ENCODE measurements at places on chromosomes 3 and 15.

DNA sequence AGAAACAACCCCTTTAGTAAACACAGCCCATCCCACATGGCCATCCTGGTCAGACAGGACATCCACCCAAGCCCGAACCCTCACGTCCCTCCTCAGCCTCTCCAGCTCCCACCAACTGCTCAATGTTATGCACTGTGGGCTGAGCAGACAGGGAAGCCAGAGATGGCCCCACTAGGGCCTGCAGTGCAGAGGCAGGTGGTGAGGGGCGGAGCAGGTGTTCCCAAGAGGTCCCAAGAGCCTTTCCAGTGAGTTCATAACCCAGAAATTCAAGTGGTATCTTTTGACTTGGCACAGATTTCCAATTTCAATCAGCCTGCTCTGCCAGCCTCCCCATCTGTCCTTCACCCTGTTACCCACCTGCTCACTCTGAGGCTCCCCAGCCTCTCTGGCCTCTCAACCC, 130.3 kb downstream of the LIPC start:
- peak; percentile 60 for DNase-seq

- no peak for DNase-seq
Measured at GRCh38 chr3:198112031-198112430, 152.0 kb downstream of the LMLN start.

DNA sequence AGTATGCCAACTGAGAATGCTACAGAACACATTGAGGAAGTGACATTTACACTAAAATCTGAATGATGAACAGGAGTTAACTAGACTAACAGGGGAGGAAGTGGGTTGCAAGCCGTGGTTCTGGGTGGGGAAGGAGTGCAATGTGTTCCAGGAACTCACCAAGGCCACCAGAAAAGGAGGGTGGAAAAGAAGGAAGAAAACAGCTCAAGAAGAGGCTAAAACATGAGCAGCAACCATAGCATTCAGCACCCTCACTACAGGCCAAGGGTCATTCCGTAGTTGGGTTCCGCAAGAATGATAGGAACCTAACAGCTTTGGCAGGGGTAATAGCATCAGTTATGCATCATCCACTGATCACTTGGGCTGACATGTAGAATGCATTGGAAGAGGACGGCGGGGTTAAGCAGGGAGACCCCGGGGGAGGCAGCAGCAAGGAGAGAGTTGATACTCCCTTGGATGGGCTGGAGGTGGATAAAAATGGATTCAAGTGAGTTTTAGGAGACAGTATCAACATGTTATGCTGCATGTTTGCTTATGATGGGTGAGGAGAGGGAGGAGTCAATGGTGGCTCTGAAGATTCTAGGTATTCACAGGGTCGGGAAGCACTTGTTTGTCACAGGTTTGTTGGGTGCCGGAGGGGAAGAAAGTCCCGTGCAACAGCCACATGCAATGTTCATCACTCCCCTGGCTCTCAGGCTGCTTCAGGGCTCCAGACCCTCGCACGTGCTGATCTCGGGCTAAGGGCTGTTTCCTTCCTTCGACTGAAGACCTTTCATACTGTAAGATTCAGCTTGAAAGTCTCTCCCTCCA, 53.2 kb downstream of the LIPC start:
- no peak for DNase-seq

DNA sequence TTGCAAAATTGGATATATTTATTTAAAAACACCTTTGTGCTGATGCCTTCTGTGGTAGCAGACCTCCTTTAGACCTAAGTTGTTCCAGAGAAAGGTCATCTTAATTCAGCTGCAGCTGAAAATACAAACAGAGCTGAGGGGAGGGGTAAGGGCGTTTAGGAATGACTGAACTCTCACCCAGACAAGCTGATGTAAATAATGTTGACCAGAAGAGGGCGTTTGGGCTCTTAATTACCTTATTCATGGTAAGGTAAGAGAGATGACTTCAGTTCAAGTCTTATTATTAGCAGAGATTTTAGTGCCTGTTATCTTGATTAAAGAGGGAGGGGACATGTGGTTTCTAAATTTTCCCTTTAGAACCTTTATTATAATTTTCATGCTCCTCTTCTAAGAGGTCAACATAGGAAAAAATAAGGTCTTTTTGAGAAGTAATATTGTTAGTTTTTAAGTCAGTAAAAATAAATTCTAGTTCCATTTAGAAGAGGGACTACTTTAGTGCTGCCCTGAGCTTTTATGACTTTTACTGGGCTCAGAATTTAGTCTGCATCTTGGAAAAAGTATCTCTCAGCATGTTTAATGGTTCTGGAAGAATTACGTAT, 46.3 kb downstream of the GPR171 start:
- DNase-seq = peak; percentile 8

GRCh38 chr3:54817628-54818027, 110.2 kb downstream of the LRTM1 start:
- no peak for DNase-seq

DNA sequence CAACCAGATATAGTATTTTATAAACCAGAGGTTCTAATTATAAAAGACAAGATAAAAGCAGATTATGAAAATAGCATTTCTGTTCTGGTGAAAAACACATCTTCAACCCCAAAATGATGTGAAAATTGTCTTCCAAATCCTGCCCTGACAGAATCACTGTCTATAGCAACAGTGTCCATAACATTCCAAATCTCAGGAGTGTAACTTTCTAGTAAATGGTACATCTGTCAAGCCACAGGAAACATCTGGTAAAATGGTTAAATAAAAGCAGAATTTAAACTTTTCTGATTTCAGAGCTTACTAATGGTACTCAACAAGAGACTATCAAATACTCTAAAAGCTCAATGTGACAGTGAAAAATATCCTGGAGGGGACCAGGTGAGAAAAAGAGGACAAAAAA, 60.5 kb downstream of the VGLL4 start:
- no peak for DNase-seq

DNA sequence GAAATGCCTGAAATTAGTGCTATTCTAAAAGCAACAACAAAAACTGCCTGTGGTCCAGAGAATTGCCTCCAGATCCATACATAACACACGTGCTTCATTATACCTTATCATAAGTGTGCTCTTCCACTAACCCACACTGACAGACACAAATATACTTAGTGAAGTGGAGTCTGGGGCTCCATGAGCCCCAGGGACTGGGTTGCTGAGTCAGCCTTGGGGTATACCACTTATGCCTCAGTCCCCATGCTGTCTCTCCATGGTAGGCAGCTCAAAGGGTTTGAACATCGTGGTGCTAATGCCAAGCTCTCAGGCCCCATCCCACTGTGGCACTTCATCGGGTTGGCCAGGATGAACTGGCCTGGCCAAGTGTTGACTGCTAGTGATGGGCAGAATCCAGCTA, 10.8 kb downstream of the ZDHHC3 start:
- DNase-seq = no peak

- DNase-seq = no peak
Measured at GRCh38 chr3:74751775-74752174, 137.3 kb upstream of the CNTN3 start.

GRCh38 chr3:116440196-116440595, 5.1 kb downstream of the LSAMP start:
- DNase-seq = no peak

- no peak for DNase-seq
Measured at GRCh38 chr15:82849556-82850512, 40.4 kb downstream of the WHAMM start.

GRCh38 chr3:51691021-51691420, 15.8 kb upstream of the GRM2 start:
- DNase-seq = no peak

DNA sequence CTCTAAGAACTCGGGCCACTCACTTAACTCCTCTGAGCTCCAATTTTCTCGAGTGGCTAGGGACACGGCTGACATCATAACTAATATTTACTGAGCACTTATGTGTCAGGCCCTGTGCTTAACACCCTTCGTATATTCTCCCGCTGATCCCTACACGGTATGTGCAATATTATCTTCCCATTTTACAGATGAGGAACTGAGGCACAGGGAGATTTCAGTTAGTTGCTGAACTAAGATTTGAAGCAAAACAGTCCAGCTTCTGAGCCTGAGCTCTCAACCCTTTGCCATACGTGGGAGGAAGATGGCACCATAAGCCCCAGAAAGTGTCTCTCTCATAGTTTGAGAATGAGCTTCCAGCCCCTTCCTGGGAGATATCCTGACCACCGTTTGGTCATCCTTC, 19.6 kb downstream of the FAH start:
- DNase-seq = no peak

- no peak for DNase-seq
Measured at GRCh38 chr15:80816049-80816653, 37.0 kb downstream of the CEMIP start.

- DNase-seq = peak; percentile 50
Measured at GRCh38 chr3:127156338-127157050, 36.4 kb upstream of the PRR23E start.

Data from NCI-H345 (cell line).